ENCODE measurements at places on chromosomes 1 and 21. TPM values are rescaled to one million over a fixed set of nuclear protein-coding genes. Genes with fewer than 3 reads are reported as not detected.
A peak's percentile ranks its signal among the peaks of the same experiment; 100 is the strongest.

GRCh38 chr1:222117809-222118208 is 375.9 kb upstream of the DUSP10 start:
- DNase-seq: no peak

GRCh38 chr1:12600880-12601633 is 17.0 kb downstream of the DHRS3 start:
- peak; percentile 58 for DNase-seq

The FAM131C gene
- 0.19 TPM for total RNA-seq

DNA sequence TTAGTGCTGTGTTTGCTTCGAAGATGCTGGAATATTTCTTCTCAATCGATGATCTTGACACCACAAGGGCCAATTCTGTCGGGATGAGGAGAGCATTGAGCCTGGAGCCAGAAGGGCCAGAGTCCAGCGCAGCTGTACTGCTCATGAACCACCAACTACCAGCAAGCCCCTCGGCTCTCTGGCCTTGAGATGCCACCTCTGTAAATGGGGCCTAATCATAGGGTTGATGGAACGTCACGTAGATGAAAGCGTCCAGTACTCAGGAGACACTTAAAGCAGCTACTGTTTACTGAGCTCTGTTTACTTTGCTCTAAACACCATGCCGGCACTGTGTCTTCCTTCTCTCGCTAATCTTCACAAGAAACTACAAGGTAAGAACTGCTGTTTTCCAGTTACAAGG is 26.3 kb downstream of the CCDC185 start:
- DNase-seq: no peak

- DNase-seq: no peak
Observed at GRCh38 chr1:208248991-208249696, 5.0 kb upstream of the PLXNA2 start.

DNA sequence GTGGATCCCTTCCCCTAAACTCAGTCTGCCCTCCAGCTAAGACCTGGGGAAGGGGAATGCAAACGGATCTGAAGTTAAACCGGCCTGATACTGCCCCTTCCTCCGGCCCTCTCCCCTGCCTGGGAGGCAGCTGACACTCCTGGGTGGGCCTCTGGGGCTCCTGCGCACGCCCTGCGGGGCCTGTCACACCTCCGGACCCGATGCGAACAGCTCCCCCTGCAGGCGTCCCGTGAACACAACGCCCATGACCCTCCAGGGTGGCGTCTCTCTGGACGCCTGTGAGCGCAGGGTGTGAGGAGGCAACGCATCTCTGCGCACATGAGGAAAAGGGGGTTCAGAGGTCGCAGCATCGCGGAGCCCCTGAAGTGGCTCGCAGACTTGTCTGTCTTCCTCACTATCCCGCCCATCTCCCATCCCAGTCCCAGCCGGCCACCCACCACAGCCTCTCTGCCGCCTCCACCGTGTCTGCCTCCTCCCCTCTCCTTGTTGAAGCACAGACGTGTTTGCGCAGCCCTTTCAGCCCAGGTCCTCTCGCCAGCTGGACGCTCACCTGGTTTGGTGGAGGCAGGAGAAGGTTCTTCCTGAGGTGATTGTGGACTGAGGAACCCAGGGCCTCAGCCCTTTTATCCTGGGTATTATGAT is 421 bp upstream of the LCE3A start:
- no peak for DNase-seq

DNA sequence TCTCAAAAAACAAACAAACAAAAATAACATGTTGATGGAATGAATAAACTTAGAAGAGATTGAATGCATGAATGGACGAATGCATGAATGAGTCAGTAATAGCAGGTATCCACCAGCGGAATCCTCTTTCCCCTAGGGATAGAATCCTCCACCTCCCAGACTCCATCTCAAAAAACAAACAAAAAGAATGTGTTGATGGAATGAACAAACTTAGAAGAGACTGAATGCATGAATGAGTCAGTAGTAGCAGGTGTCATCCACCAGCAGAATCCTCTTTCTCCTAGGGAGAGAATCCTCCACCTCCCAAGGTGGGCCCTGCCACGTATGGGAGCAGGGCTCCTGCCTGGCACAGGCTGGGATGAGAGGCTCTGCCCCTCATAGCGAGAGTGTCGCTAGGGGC is 26.8 kb upstream of the RNF19B start:
- no peak for DNase-seq

The TLCD4 gene
- total RNA-seq: 45.6 TPM

All from right lobe of liver (tissue), 6 donors.